Stimulated activated CD8-positive, alpha-beta memory T cell treated with anti-CD3 and anti-CD28 coated beads, Interleukin-4, amount 100 ng/mL, for 1 hour (primary cell): ENCODE measurements at places on chromosomes 3 and 15.

DNA sequence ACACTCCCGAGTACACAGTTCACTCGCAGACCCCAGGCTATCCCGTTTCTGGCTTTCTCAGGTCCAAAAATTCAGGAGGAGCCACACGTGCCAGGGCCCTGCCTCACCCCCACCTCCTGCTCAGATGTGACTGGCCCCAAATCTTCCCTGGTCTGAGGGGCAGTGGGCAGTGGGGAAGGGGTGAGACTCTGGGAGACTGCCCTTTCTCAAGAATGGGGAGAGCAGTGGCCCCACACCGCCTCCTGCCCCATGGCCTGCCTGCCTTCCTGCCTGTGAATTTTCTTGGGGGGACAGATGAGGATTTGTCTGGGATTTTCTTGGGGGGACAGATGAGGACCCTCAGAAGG is 174.6 kb downstream of the MEGF11 start:
- no peak for DNase-seq

- no peak for DNase-seq
Measured at GRCh38 chr3:185824051-185825005, 514 bp downstream of the IGF2BP2 start.

DNA sequence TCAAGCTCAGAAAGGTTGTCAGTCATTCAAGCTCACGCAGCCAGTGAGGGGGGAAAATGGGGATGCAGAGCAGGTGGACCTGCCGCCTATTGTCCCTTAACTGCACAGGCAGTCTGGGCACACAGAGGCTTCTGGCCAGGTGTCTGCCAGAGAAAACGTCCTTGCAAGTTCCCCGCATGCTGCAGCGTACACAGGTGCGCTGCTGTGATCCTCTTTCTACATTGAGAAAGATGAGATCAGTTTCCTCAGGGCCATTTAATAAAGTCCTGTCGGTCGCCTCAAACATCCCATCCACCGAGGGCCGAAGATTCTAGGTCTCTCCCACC is 445 bp upstream of the TSEN2 start:
- DNase-seq: no peak

- no peak for DNase-seq
Measured at GRCh38 chr3:166582236-166582635, 745.0 kb upstream of the BCHE start.

DNA sequence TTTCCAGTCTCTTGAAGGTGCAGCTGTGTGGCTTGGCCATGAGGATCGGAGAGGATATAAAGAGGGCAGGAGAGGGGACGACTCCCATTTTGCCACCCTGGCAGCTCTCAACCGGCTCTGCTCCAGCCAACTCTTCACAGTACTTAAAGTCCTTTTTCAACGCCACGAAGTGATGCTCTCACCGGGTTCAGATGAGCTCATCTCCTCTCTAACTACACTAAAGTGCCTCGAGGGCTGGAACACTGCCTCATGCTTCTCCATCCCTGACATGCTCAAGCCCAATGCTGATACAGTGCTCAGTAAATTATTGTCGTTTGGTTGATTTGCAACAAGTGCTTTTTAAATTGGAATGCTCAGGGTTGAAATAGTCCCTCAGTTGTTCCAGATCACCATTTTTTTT is 97.8 kb downstream of the GTPBP8 start:
- DNase-seq: no peak

DNA sequence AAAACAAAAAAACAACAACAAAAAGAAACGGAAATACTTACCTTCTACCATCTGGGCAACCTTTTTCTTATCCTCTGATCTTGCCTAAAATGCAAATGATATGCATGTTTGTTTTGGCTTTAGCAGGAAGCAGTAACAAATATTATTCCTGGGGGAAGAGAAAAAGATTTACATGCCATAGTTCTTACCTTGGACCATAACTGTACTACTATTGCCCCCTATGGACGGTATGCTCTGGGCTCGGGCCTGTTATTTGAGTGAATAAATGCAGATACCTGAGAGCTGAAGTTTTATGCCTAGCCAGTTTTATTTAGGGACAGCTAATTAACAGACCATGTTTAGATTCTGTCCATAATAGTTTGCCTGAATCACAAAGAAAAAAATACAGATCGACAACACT is 12.6 kb upstream of the STARD5 start:
- DNase-seq: no peak

- no peak for DNase-seq
Measured at GRCh38 chr3:180017846-180018245, 18.9 kb downstream of the PEX5L start.

DNA sequence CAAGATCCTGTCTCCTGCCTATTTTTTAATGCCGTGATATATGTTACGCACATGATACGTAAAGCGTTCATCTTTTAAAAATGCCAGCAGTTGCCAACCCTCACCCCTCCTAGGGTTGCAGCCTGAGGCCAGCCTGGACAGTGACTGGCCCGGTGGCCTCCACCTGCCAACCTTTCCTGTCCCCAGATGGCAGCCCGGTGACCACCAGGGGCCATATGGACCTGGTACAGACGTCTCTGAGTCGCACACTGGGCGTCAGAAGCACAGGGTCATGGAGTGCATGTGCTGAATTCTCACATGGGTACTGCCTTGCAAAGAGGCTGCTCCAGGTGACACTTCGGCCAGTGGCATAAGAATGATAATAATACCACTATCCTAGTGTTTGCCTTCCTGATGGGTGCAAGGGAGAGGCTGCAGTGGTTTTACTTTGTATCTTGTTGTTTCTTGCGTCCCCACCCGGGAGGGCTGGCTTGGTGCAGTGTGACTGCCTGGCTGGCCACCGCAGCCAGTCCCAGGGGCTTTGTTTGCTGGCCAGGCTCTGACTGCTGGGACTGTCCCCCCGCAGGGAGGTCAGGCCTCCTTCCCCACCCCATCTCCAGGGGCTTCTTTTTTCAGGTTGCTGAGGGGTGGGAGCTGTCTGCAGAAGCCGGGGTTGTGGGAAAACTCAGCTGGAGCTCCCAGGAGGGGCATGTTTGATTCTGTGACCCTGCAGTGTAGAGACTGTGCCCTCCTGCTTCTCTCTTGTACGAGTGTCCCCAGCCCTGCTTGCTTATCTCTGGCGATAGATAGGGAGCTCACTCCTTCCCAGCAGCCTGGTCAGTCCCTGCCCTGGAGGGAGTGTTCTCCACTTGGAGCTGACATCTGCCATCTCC is 16.9 kb downstream of the FBLN2 start:
- DNase-seq: no peak

DNA sequence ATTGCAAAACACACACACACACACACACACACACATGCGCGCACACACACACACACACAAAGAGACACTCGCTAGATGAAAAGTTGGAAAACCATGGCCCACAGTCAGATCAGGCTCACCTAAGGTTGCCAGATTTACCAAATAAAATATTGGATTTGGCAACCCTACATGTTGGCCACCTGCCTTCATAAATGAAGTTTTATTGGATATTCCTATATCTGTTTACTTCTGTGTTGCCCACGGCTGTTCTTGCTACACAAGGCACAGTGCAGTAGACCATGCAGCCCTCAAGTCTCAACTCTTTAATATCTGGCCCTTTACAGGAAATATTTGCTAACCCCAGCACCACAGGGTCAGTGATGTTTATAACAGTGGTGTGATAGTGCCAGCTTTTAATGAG is 445.0 kb upstream of the PROK2 start:
- no peak for DNase-seq

GRCh38 chr3:151943539-151943938 is 70.1 kb downstream of the SUCNR1 start:
- DNase-seq: no peak

GRCh38 chr15:66148187-66148586 is 105.4 kb downstream of the MEGF11 start:
- DNase-seq: no peak

DNA sequence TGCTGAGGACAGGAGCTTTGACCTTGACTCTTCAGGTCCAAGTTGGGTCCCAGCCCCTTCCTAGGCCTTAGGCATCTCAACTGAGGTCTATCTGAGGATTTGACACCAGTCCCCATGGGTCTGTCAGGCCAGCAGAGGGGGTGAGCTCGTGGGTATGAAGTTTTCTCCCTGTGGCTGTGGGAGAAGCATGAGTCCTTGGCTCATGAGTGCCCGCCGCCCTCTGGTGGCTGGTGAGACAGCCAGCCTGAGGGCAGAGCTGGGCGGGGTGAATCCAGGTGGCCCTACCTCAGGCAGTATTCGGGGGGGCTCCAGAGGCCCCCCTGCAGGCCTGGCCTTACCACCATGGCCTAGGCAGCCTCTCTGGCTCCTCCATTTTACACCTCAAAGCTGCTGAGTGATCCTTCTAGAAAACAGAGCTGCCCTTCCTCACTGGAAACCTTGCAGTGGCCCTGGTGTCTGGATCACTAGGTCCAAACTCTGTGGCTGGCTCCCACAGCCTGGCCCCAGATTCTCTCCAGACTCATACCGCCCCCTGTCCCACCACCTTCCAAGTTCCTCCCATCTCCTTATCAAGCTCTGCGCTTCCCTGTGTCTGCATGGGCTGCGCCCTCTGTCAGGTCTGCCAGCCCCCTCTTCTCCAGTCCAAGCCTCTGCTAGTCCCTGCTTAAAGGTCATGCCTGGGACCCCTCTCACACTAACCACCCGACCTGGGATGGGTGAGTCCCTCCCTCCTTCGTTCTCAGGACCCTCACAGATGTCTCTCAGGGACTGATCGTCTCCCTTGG is 16.1 kb downstream of the SH2D7 start:
- peak; percentile 74 for DNase-seq

DNA sequence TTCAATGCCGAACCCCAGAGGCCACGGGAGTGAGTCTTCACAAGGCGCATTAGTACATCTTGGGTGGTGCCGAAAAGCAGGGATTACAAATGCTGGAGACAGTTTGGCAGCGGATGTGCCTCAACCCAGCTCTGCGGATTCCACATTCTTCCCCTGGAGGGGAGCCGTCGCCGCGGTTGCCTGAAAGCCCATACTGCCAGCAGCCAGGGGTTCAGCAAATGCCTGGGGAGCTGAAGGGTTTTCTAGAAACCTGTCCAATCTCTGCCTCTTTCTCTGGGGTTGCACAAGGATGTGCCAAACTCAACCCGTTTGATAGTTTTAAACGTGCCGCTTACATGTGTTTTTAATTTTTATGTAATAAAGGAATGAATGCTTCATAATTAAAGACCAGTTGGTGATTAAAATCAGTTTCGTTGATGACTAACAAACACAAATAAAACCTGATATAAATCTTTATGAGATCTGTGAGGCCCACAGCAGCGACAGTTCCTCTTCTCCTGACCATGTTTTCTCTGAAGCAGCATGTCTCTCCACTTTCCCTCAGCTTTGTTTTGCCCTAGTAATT is 74.6 kb upstream of the LEKR1 start:
- DNase-seq: no peak

GRCh38 chr3:188661806-188662205 is 507.8 kb downstream of the LPP start:
- DNase-seq: no peak

DNA sequence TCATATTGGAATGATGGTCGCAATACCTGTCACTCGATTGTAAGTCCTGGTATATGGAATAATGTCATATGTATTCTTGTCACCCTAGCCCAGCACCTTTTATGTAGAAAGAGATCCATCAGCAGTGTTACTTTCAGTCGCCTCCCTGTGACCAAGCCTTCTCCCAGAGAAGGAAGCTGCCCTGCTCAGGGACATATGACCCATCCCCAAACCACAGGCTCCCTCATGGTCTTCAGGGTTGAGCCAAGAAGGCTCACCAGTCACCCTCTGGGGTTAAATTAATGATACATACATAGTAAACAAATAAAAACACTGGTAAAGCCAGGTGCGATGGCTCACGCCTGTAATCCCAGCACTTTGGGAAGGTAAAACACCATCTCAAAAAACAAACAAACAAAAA is 4.6 kb upstream of the MFGE8 start:
- DNase-seq: no peak

DNA sequence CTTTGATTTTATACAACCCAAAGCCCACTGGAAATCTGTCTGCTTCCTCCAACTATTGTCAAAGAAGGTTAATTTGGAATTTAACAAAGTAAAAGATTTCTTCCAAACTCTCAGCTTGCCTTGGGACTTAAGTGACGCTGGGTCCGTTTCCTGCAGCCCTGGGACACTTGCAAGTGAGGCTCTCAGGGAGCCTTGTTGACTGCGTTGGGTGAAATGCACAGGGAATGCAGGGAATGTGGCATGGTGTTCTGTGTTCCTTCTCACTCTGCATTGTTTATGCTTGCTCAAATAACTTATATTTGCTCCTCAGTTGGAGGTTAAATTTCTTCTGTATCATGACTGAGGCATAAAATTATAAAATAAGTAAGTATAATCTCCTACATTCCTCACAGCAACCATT is 60.9 kb upstream of the TJP1 start:
- DNase-seq: no peak

DNA sequence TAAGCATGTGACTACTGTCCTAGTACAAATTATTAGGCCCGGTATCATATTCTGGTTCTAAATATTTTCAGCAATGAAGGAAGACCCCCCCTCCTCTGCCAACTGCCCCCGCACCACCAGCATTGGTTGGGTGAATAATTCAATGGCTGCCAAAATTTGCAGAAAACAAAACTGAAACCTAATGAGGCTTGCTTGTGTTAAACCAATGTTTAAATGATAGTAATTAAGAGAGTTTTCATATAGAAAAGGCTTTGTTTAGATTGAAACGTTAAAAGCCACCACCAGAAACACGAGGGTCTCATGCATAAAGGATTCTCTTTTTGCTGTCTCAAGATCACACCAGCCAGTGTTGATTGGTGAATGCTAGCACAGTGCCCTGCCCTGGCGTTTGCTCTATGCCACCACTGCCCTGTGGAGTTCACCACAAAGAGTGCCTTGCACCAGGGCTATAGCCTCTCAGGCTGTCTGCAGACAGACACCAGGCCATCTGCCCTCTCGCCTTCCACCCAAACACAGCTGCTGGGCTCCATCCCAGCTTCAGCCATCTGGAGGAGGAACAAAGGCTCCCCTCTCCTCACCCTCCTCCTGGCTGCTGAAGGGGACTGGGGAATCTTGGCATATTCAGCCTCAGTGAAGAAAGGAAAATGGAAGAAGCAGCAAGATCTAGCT is 200.3 kb upstream of the PFN2 start:
- DNase-seq: no peak

GRCh38 chr3:108516881-108517280 is 6.5 kb upstream of the MYH15 start:
- no peak for DNase-seq

DNA sequence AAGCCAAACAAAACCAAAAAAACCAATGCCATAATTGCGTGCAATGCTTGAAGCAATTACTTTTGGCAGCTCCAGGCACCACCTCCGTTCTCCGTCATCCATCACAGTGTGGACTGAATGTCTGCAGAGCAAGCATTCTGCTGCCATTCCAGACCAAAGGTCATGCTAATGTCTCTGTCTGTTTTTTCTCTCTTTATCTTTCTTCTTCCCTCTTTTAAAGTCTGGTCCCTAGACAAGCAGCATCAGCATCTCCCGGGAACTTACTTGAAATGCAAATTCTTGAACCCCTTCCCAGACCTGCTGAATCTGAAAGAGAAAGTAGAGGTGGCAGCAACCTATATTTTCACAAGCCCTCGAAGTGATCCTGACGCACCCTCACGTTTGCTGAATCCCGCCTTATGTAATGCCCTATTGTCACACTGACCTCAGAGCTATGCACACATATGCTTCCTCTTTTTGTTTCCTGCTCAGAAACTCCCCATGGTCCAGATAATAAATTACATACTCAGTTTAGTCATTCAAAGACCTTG is 297.3 kb upstream of the PROK2 start:
- DNase-seq: no peak
